T-cell (primary cell): ENCODE measurements at places on chromosomes 16 and 17.

- DNase-seq, result no peak
Observed at GRCh38 chr16:86452451-86452850, 57.9 kb upstream of the FOXF1 start.

GRCh38 chr16:82832821-82833220 lies 206.1 kb downstream of the CDH13 start:
- no peak for DNase-seq

GRCh38 chr17:70049801-70050591 lies 25.0 kb upstream of the KCNJ16 start:
- DNase-seq, result no peak

DNA sequence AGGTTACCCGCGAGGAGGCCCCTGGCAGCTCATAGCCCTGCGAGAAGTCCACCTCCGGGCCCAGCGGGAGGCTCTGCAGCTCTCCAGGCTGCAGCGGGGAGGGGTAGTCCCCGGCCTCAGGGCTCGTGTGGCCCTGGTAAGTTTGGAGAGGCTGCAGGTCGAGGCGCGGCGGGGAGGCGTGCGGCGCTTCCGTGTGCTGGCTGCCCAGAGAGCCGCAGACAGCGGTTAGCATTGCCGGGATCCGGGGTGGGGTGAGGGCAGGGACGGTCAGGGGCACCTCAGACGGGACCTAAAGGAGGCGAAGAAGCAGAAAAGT lies 2.8 kb downstream of the SP6 start:
- DNase-seq, result no peak

GRCh38 chr17:47695429-47696376 lies 1.7 kb downstream of the TBKBP1 start:
- no peak for DNase-seq

DNA sequence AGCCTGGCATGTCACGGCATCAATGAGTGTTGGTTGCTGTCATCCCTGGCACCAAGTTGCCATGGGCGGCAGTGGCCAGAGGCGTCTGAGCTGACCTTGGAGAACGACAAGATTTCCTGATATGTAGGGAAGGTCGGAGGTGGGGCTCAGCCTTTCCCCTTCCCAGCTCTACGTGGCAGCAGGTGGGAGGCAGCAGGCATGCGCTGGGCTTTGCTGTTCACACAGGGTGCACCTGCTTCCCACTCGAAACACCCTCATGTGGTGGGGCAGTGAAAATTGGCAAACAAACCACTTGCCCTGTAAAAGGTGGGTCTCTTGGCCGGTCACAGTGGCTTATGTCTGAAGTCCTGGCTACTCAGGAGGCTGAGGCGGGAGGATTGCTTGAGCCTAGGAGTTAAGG lies 12.3 kb upstream of the TFAP4 start:
- DNase-seq, result no peak
